ENCODE measurements at places on chromosomes 6 and 20.

- no peak for DNase-seq
Measured at GRCh38 chr20:699811-700338, 24.3 kb upstream of the SCRT2 start.

GRCh38 chr6:132298344-132298949 lies 102.8 kb downstream of the MOXD1 start:
- peak; percentile 53 for DNase-seq

- DNase-seq: no peak
Measured at GRCh38 chr20:51888291-51888690, 86.0 kb upstream of the SALL4 start.

GRCh38 chr20:50624351-50625016 lies 66.9 kb downstream of the RIPOR3 start:
- no peak for DNase-seq

DNA sequence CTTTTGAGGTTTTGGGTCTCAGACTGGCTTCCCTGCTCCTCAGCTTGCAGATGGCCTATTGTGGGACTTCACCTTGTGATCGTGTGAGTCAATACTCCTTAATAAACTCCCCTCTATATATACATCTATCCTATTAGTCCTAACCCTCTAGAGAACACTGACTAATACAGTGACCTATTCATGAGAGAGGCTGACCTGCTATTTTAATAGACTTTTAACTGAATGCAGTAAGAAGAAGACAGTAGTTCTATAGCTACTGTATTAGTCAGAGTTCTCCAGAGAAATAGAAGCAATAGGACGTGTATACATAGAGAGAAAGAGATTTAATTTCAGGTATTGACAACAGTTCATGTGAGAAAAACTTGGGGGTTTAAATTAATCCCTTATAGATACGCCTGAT lies 53.3 kb upstream of the SMLR1 start:
- no peak for DNase-seq

DNA sequence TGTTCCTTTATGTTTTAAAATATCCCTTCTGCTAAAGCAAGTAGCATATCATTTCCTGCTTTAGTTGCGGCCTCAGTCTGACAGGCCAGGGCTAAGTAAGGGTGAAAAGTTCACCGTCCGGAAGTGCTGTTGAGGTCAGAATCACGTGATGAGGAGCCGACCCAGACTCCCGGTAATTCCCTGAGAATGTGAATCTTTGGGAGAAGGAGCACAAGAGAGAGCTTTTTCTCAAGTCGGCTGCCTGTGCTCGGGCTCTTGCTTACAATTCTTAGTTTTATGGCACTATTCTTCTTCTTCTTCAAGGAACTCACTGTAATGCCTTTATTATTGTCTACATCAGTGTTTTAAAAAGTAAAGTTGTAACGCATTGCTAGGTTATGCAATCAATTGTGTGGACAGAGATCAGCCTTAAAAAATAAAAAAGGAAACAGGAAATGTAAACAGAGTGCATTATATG lies 309.3 kb downstream of the PRL start:
- no peak for DNase-seq

DNA sequence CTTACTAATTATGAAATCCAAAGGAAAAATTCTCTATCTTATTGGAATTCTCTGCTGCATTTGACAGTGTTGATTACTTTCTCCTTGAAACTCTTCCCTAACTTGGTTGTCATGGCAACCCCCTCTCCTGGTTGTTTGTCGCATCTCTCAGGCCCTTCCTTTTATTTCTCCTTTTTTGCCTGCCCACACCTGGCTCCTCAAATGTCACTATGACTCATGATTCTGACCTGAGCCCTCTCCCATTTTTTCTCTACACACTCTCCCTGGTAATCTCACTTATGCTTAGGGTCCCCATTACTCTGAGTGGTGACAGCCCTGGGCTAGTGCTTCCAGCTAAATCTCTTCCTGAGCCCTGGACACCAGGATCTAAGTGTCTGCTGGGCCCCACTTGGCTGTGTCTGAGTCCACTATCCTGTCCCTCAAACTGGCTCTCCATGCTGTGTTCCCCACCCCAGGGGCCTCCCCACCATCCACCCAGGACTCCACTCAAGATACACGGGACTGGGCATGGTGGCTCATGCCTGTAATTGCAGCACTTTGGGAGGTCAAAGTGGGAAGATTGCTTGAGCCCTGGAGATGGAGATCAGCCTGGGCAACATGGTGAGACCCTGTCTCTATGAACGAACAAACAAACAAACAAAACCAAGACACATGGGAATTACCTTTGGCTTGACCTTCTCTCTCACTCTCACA lies 16.5 kb upstream of the NNAT start:
- DNase-seq: no peak

DNA sequence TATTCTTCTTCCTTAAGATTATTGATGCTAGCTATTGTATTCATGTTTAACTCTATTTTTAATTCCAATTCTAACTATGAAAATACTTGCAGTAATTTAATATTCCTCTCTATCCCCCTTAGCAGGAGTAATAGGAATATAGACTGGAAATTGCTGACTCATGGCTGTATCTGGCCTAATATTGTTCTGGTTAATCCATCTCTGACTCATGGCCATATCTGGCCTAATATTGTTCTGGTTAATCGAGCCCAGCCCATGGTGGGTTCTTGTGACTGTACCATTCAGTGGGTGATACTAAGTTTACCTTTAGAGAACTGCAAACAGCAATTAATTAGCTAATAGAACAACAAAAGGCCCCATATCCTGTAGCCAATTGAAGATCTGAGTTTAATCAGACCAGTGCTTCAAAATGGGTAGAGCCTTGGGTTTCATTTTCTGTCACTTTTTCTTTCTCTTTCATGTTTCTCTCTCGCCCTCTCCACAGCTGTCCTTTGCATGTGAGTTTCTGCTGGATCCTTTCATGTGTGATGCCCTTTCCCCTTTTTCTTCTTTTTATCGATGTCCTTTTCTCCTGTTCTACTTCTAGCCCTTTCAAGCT lies 50.6 kb downstream of the SLC22A3 start:
- no peak for DNase-seq

Data from SK-N-MC (cell line).